Suppressor macrophage treated with lipopolysaccharide for 1 hour (primary cell): ENCODE measurements at places on chromosomes 1 and 21.

GRCh38 chr1:230091473-230092231 lies 24.6 kb downstream of the GALNT2 start:
- DNase-seq: no peak

DNA sequence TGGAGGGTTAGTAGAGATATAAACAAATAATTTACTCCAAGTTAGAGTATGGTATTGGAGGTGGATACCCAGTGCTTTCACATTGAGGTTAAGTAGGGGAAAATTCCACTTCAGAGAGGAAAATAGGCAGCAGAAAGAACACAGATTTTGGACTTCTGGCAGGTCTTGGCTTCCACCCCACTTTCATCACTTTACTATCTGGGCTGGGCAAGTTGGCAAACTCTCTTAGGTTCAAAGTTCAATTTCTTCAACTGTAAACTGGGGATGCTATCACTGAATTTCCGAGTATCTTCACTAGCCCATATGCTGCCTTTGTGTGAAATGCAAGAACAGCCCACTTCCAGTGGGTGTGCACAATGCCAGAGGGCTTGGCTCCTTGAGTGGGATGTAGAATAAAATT lies 214.9 kb downstream of the GABPA start:
- no peak for DNase-seq

- DNase-seq: no peak
These were observed 105.4 kb downstream of the SPSB1 start for GRCh38 chr1:9397997-9398526.

GRCh38 chr1:4653328-4653660 lies 1.1 kb upstream of the AJAP1 start:
- no peak for DNase-seq

DNA sequence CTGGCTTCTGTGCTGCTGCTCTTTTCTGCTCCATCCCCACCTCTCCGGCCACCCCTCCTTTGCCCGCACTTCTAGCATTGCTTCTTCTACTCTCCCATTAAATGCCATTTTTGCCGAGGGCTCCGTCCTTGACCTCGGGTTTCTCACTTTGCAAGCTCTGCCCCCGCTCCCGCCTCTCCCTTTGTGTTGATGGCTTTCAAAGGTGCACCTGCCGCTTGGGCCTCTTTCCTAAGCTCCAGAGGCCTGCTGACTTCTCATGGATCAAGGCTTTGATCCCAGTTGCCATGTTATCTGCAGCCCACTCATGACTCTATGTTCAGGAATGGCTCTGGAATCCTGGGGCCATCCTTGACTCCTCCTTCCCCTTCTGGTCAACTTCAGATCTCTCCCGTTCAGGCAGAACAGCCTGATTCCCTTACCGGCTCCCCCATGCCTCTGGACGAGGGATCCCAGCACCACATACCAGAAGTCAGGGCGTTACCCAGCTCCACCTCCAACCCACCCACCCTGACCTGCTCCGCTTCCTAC lies 54.3 kb downstream of the TLR5 start:
- no peak for DNase-seq

DNA sequence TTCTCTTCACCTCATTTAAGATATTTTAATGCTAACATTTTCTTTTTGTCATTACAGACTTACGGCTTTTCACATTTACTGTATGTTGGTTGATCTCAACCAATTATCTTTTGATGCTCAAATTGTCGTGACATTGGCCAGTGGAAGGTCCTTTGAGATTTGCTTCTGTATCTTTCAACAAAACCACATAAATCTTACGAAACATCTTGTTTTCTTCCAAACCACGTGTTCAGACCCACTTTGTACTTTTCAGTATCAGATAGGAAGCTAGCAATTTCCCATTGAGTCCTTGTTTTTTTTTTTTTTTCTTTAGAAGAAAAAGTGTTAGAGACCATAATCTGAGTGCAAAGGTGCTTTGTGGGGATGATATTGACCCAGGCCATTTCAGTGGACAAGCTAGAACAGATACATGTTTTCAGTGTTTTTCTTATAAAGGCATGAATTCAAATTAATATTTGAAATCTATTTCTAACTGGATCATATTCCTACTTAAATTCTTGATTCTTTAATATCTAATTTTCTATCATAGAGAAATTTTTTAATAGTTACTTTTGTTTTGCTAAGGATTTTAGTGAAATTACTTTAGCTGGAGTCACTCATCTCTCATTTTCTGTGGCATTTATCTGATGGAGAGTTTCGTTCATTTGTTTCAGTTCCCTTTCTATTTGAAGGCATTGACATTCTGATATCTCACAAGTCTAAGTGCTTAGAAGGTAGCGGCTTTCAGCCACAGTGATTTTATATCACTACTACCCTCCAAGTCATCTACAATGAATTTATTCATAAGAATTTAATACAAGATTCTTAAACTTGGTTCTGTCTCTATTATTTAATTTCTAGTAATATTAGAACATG lies 26.7 kb downstream of the ATG4C start:
- no peak for DNase-seq

DNA sequence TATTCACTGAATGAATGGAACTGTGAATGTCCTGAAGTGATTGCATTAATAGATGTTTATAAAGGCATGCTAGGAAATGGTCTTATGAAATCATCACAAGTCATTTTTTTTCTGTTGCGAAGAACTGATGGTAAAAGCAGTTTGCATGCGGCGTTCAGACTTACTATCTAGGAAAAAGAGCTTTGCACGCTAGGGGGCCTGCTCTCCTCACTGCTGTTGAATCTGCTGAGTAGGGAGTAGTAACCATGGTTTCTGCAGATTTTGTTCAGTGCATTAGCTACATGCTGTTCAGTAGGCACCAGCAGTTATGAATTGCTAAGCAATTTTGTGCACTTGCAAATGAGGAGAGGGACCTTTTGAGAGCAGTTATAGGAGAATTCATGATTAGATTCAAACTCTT lies 57.9 kb downstream of the CENPF start:
- no peak for DNase-seq

- DNase-seq: no peak
These were observed 20.7 kb downstream of the DIPK1A start for GRCh38 chr1:92940541-92940940.

- peak; percentile 43 for DNase-seq
These were observed 69.2 kb upstream of the SGIP1 start for GRCh38 chr1:66464802-66465201.

DNA sequence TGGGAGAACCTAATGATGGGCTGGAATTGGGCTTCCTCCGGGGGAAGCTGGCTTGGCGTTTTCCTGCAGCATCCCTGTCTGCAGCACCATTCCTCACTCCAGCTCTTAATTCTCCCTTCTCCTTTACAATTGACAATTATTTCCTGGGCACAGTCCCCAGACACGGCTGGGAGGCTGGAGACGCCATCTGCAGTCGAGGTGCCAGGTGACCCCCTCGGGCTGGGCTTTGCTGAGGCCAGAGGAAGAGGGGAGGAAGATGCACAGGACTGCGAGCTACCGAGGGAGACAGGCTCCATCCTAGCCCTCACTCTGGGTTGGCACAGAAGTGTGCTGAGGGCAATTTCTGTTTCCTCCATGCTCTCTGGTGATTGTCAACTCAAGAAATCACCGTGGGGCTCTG lies 453.8 kb downstream of the PTPRU start:
- DNase-seq: no peak

DNA sequence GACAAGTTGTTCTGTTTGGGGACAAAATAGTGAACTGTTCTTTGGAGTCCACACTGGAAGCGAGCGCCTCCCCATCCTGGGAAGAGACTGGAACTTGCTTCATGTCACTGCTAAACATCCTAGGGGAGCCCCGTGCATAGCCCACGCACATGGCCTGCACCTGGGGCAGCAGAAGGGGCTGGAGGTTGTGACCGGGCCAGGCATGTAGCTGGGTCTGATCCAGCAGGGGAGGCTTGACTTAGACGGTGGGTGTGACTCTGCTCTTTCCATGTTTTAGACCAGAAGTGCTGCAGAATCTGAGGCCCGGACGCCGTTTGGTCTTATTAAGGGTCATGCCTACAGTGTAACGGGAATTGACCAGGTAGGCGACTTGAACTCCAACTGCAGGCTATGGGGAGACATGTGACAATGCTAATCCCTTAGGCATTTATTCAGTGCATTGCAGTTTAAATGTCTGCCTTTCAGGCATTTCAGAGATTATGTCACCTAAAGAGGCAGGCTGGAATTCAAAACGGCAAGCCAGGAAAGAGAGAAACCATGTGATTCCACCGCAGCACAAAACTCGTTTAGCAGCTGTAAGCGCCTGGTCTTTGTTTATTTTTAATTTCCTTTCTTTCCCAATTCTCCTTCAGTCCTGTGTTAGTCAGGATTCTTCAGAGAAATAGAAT lies 21.8 kb downstream of the CAPN9 start:
- DNase-seq: no peak

- no peak for DNase-seq
These were observed 16.5 kb downstream of the ADAM30 start for GRCh38 chr1:119879510-119880434.

DNA sequence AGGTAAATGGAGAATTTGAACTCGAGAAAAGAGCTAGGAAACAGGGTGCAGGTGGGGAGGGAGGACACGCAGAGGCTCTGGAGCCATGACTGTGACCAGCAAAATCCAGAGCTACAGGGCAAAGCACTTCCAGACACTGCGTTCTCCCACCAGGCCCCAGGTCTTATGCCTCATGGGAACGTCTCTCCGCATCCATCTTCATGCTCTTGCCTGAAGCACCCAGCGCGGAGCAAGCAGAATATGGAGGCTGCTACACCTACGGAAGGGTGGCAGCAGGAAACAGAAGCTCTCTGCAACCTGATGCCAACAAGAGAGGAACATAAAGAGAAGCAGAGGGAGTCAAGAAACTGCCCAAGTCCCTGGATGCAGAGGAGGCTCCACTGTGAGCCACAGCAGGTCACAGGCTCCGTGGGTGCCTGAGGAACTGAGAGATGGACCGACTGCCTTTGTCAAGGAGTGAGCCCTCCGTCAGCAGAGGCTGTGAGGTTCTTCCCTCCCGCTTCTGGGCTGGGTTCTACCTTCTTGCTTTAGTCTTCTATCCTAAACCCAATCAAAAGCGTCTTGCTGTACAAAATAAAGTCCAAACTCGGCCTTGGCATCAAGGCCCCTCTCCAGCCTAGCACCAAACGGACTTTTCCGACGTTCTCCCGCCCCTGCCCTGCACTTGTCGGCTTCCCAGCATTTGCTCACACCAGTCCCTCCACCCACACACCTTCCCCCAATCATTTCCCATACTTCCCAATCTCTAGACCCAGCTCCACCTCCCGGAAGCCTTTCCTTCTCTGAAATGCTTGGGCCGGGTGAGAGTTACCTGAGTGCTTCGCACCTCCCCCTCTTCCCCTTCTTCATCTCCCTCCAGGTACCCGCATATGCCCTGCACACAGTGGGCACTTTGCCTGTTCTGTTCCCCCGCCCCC lies 930 bp downstream of the DHCR24 start:
- DNase-seq: peak; percentile 67

DNA sequence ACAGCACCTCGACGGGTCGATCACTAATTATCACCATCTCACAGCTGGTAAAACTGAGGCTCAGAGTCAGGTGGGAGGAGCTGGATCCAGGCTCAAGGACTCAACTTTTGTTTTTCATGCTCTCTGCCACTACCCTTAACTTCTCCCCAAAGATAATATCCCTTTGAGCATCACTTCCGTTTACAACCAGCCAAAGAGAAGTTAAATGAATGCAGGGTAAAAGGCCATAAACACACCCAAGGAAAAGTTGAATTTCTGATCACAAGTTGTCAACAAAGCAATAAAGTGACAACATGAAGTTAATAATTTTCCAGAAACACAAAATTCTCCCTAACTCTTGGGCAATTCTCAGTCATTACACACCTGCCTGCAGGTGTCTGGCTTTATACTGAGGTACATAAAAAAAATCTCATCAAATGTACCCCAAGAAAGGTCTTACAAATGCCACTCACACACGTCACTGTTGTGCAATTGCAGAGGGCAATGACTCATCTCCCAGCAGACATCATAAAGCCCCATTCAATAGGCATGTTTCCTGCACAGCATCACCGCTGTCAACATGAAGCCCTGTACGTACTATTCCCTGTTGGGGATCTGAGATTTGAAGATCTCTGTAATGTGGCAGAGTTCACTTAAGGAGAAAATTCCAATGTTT lies 3.4 kb downstream of the OR2T11 start:
- DNase-seq: peak; percentile 61

DNA sequence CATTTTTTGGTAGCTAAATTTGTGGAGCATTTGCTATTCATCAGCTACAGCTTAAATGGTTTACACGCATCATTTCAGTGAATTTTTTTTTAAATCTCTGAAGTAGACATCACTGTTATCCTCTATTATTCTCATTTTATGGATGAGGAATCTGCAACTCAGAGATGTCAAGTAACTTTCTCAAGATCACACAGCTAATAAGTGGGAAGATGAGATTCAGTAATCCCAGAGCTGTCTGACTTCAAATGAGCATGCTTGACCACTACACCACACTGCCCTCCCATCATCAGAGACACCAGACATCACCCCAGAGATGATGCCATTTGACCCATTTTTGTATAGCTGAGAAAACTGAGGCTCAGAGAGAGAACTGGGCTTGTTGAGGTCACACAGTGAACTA lies 116.4 kb downstream of the RRAGC start:
- no peak for DNase-seq

GRCh38 chr1:182596934-182597333 lies 7.3 kb downstream of the RGS16 start:
- no peak for DNase-seq

GRCh38 chr1:17984583-17984982 lies 123.0 kb upstream of the IGSF21 start:
- DNase-seq: peak; percentile 62

DNA sequence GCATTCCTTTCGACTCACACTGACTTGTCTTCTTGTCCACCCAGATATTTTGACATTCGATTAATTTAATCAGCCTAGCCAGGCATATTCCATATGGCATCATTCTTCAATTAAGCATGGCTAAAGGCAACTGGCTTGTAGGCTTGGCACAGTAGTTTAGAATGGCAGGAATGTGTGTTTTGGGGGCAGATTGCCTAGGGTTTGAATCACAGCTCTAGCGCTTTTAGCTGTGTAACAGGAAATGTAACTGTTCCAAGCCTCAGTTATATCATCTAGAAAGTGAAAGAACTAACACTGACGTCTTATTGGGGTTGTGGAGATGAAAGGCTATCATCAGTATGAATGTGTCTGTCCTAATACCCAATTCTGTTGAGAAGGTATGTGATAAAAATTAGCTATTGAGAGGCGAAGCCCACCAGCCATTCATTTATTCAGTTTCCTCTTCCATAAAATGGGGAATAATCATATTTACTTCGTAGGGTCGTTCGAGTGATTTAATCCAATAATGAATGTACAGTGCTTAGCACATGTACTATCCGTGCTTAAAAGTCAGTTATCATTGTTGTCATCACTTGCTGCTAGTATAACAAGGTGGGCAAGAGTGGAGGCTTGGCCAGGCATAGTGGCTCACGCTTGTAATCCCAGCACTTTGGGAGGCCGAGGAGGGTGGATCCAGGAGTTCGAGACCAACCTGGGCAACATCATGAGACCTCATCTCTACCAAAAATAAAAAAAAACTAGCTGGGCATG lies 41.6 kb upstream of the GRHL3 start:
- DNase-seq: no peak

- DNase-seq: no peak
These were observed 66.0 kb downstream of the GNG12 start for GRCh38 chr1:67767103-67767782.
